Body of pancreas (tissue), 4 donors: ENCODE measurements at places on chromosomes 16 and 17. TPM values are rescaled to one million over a fixed set of nuclear protein-coding genes. Genes with fewer than 3 reads are reported as not detected.

GRCh38 chr17:60538726-60539125 is 12.7 kb upstream of the APPBP2 start:
- DNase-seq, result no peak

GRCh38 chr17:81221842-81222619 is 734 bp downstream of the CEP131 start:
- no peak for DNase-seq

- DNase-seq, result no peak
Measured at GRCh38 chr17:42414704-42415409, 8.2 kb downstream of the CAVIN1 start.

- no peak for DNase-seq
Measured at GRCh38 chr16:27754788-27755690, 205.1 kb downstream of the KATNIP start.

- no peak for DNase-seq
Measured at GRCh38 chr16:73233329-73233765, 185.4 kb upstream of the ZFHX3 start.

GRCh38 chr16:54512467-54512995 is 225.9 kb upstream of the IRX3 start:
- DNase-seq, result no peak

GRCh38 chr16:80198311-80199299 is 342.2 kb upstream of the DYNLRB2 start:
- no peak for DNase-seq

DNA sequence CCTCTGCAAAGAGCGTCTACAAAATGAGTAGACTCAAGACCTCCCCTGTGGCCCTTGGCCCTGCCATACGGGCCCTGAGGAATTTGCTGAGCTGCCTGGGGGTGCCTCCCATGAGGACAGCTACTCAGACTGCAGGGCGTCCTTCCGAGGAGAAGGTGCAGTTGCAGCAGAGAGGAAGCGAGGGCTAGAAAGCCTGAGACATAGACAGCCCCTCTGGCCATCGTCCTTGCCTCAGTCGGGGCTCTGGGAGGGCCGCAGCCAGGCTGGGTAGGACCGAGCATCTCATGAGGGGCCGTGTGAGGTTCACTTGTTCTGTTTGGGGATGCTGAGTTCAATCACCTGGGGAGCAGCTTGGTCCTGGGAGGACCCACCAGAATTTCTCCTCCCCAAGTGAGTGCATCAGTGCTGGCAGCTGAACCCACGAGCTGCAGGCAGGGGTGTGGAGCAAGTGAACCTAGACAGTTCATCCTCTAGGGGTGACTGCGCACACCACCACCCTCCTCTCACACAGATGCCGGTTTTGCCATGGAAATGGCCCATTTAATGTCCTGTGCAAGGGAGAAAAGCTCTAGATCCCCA is 20.3 kb downstream of the RAB11FIP4 start:
- DNase-seq, result no peak

DNA sequence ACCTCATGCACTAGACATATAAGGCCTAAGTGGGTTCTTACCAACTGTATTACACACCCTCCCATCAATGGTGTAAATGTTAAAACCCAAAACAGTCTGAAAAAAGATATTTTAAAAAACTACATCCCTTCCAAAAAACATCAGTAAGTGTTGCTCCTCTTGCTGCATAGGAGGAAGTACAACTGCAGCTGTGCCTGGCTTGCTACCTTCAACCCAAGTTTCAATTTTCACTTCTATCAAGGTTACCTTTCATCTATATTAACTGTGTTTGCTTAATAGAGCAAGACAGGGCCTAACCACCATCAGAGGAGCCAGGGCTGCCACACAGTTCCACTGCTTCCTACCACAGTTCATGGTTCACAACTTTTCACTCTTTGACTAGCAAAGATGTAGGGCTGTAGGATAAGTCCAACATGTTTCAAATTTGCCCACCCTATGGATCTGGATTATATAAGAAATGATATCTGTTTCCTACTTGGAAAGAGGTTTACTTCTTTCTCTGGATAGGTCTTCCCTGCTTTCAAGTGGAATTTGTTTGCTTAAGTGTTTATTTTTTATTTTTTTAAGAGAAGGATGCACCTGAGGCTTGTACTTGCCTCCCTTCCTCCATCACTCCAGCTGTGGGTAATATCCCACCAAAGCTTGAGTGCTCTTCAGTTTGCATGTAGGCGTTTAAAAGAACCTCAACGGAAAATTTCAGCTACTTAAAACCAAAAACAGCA is 56.7 kb downstream of the GRB7 start:
- DNase-seq, result no peak

DNA sequence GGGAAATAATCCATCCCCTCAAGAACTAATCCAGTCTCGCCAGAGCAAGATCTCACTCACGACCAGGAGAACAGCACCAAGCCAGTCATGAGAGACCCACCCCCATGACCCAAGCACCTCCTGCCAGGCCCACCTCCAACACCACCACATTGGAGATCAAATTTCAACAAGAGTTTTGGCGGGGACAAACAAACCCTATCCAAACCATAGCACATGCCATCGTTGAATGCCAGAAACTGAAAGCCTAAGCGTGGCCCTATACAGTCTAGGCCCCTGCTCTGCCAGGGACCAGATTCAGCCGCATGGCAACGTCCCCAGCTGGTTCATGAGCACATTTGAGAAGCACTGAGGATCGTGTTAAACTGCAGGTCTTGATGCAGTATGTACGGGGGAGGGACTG is 57.3 kb downstream of the AXIN2 start:
- no peak for DNase-seq

Gene ADPRM
- total RNA-seq, result 2.3 TPM

Gene TNFRSF13B
- total RNA-seq, result not detected

Gene TAF1C
- total RNA-seq, result 33.5 TPM

Gene DCAF7
- 16.8 TPM for total RNA-seq

Gene MRPL27
- 26.5 TPM for total RNA-seq

Gene ZNF629
- 8.6 TPM for total RNA-seq

Gene CNTNAP4
- not detected for total RNA-seq

Gene VTN
- 4.2 TPM for total RNA-seq
